Stimulated activated CD8-positive, alpha-beta memory T cell treated with anti-CD3 and anti-CD28 coated beads, Interleukin-15, amount 100 ng/mL, for 4 hours (primary cell): ENCODE measurements at places on chromosomes 11 and 22.

GRCh38 chr11:102139081-102139498 lies 28.8 kb downstream of the YAP1 start:
- no peak for DNase-seq

DNA sequence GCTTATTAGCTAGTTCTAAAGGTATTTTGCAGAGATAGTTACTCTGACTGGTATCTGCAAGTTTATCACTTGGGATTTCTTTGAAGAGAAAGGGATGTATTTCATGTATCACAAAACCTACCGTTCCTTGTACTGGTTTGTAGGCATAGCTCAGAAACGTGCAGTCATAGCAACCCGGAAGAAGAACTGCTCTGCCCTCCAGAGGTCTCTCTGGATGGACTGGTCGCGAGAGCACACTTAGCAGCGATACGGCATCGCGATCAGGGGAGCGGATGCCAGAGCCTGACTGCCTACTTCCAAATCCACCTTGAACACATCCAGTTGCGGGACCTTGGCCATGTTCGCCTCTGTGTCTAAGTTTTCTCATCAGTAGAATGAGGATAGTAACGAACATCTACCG lies 143.3 kb downstream of the WNT7B start:
- no peak for DNase-seq

- DNase-seq, result no peak
Measured at GRCh38 chr11:69386594-69387408, 92.8 kb downstream of the MYEOV start.

DNA sequence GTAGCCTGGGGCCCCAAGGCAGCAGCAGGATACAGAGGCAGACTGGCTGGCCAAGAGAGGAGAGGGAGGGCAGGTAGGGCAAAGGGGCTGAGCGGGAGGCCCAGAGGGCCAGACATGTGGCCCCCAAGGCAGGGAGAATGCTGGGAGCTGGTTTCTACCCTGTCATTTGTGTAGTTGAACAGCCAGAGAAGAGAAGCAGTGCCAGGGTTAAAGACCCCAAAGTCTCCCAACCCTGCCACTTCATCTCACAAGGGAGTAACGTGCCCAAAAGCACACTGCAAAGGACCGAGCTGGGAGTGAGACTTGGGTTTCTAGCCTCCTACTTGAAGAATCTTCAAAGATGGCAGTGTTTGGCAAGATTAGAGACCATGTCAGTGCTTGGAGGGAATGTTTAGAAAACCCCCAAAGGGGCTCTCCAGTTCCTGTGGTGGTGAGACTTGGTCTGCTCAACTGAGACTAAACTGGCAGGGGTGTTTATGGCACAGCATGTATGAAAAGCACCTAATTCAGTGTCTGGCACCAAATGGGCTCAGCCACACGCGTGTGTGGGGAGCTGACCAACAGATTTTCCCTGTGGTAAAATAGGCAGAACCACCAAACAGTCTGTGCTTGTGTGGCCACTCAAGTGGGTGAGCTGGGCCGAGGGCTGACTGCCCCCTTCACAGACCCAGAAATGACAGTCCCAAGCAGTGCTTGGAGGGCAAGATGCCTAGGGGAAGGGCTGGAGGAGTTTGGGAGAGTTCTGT lies 68.2 kb upstream of the CLTCL1 start:
- no peak for DNase-seq

DNA sequence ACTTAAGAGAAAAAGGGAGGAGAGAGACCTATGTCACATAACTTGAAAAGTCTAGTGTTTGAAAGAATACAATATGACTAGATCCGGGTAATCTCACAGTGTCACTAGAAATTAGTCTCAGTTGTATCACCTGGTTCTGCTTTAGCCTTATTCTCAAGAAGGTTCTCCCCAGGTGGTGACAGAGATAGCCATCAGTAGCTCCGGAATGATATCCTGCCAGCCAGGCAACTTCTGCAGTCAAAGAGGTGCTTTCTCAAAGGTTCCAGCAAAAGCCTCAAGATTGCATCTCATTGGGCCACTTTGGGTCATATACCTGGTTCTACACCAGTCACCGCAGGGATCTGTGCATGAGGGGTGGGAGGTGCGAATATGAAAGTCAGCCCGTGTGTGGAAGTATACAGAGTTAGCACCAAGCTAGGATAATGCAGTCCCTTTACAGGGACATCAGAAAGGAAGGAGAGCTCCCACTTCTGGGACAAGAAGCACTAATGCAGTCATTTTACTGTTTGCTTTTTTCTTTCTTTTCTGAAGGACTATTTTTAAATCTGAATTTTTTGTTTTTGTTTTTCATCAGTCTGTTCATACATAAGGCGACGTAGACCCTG lies 61.1 kb downstream of the CYB5R2 start:
- no peak for DNase-seq

DNA sequence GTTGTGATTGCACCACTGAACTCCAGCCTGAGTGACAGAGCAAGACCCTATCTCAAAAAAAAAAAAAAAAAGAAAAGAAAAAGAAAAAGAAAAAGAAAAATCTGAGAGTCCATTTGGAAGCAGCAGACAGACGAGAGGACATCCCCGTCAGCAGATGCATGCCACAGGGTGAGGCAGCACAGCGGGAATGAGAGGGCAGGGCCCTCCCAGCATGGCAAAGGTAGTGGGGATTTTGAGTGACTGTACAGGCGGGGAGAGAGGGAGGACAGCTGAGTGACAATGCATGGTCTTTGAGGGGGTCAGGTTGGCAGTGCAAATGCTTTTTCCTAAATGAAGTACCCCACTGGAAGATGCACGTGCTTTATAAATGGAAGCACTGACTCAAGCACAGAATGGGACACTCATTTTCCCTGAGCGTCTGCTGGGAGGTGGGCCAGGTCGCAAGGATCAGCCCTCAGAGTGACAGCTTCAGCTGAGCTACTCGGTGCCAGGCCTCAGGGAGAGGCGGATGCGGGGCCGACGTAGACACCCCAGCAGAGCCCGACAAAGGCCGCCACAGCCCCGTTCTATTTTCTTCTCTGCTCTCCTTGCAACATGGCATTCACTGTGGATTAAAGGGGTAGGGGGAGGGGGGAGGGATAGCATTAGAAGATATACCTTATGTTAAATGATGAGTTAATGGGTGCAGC lies 113.5 kb downstream of the SHANK2 start:
- no peak for DNase-seq

DNA sequence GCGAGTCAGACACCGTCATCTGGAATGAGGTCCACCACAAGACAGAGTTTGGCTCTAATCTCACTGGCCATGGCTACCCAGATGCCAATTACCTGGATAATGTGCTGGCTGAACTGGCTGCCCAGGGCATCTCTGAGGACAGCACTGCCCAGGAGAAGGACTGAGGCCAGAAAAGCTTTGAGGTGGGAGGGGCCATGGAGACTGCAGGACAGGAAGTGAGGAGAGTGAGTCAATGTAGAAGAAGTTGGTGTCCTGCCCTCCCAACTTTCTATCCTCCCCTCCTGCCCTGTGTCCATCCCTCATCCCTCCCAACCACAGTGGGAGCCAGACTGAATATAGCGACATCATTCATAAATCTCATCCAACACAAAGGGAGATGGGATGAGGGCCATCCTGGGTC lies 8.0 kb downstream of the MPEG1 start:
- DNase-seq, result no peak
